HL-60 (cell line): ENCODE measurements at places on chromosomes 5 and 9.

DNA sequence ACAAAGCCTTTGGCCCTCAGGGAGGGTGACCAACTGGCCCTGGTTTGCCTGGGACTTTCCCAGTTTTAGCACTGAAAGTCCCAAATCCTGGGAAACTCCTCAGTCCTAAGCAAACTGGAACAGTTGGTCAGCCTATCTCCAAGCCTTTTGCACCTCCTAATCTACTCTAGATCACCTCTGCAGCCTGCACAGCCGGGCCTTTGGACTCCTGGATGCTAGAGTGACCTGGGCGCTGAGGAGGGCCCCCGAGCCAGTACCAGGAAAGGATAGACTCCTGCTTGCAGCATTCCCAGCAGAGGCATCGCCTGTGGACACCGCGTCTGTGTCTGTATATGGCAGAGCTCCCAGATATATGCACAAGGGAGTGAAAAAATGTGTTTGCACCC lies 15.1 kb downstream of the IRF1 start:
- no peak for DNase-seq

- DNase-seq = no peak
Observed at GRCh38 chr9:111839387-111839786, 44.6 kb upstream of the SHOC1 start.

GRCh38 chr5:107319901-107320300 lies 350.8 kb downstream of the EFNA5 start:
- DNase-seq = no peak

DNA sequence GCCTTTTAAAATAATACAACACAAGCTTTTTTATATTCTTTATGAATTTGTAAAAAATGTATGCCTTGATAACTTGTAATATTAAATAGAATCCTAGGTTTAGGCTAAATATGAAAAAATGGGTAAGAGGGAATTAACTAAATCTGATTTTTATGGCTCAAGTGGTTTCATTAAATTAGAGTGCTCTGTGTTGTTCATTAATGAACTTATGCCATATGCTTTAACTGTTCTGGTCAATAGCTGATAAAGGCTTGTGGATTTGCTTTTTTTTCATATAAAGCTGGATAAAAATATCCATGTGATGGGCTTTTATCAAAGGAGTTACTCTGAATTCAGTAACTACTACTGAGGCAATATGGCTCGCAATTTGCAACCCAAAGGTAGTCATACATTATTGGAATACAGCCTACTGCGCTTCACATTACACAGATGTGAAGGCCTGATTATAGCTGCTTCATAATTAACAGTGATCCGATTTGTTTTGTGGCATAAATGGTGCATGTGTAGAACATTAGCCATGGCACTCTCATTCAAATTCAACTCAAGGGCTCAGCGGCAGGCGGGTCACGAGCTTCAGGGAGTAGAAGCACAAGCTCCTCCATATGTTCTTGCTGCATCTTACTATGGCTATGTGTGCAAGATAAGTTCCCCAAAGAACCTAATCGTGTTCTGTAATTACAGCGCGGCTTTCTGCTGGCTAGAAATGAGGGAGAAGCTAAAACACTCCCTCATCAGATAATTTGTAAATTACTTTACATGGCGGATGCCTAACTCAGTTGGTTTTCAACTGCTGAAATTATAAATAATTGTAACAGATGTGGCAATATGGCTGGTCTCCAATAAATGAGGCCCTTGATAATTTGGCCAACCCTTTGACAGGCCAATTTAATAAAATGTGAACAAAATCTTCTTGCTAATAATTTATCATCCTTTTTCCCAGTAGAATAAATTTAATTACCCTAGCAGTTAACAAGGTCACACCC lies 188.3 kb downstream of the CNTLN start:
- no peak for DNase-seq

GRCh38 chr5:85304524-85304923 lies 919.8 kb upstream of the EDIL3 start:
- DNase-seq = no peak

DNA sequence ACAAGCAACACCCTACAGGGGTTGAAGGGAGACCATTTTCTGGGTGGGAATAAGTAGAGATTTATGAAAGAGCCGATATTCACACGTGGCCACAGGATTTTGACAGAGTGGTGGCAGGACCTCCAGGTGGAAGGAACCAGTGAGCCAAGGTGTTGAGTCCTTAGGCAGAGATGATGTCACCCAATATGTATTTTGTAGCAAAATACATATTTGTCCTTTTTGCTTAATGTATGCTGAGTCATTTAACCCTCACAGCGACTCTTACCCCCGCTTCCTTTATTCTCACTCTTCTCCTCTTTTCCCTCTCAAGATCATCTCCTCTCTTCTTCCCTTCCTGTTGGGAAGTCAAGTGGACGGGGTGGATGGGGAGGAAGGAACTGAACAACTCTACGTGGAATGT lies 215.7 kb upstream of the S1PR3 start:
- no peak for DNase-seq

GRCh38 chr5:160434022-160434531 lies 12.4 kb downstream of the PTTG1 start:
- no peak for DNase-seq

DNA sequence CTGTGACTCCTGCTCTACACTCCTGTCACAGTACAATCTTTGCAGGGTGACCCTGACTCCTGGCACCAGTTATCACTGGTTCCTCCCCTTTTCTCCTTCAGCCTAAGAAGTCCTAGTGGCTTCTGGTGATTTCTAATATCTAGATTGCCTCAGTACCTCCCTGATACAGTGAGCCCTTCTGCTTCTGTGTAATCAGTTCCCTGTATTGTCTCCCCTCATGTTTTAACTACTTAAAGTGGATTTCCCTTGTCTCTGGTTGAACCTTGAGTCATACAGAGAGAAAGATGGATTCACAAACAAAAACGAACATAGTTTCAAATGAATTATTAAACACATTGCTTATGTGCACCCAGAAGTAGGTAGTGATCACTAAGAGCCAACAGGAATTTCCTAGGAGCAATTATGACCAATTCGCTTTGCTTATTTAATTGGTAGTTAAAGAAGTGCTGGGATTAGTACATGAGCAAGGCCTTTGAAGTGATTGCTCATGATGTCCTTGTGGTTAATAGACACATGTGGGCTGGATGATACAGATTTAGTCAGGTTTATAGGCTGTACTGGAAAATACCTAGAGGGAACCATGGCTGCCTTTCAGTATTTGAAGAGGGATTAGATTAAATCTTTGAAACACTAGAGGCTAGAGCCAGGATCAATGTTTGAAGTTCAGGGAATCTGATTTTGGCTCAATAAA lies 145.8 kb upstream of the MEF2C start:
- DNase-seq = no peak

GRCh38 chr5:949815-950560 lies 57.3 kb downstream of the TRIP13 start:
- DNase-seq = no peak

DNA sequence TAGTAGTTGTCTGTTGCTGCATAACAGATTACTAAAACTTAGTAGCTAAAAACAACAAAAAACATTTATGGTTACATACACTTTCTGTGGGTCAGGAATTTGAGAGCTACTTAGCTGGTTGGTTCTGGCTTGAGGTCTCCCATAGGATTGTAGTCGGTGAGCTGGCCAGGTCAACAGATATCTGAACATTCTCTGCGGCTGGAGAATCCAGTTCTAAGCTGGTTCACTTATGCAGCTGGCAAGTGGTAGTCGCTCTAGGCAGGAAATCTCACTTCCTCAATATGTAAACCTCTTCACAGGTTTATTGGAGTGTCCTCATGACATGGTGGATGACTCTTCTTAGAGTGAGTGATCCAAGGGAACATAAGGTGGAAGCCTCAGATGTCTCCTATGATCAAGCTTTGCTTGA lies 65.7 kb upstream of the TNFAIP8 start:
- no peak for DNase-seq

- DNase-seq = no peak
Observed at GRCh38 chr9:110590816-110591215, 11.3 kb upstream of the SVEP1 start.

DNA sequence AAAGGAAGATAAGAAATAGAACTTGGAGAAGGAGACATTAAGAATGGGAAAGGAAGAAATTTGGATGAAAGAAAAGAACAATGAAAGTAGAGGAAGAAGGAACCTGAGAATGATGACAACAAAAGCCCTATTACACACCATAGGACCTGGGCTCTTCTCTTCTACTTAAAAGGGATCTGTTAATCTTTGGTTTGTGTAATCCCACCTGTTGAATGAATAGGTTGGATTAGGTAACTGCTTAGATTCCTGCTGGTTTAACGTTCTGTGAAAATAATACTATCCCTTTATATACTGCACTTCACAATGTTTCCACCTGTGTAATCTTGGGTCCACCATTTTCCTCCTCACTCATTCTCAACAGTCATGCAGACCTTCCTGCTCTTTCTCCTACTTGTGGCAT lies 157.8 kb upstream of the ATP10B start:
- DNase-seq = no peak
